ENCODE measurements at places on chromosomes 7 and 10.
A peak's percentile ranks its signal among the peaks of the same experiment; 100 is the strongest.

GRCh38 chr10:70763567-70763966 lies 21.6 kb downstream of the TBATA start:
- DNase-seq: no peak

GRCh38 chr10:119834188-119834587 lies 38.5 kb downstream of the MCMBP start:
- no peak for DNase-seq

DNA sequence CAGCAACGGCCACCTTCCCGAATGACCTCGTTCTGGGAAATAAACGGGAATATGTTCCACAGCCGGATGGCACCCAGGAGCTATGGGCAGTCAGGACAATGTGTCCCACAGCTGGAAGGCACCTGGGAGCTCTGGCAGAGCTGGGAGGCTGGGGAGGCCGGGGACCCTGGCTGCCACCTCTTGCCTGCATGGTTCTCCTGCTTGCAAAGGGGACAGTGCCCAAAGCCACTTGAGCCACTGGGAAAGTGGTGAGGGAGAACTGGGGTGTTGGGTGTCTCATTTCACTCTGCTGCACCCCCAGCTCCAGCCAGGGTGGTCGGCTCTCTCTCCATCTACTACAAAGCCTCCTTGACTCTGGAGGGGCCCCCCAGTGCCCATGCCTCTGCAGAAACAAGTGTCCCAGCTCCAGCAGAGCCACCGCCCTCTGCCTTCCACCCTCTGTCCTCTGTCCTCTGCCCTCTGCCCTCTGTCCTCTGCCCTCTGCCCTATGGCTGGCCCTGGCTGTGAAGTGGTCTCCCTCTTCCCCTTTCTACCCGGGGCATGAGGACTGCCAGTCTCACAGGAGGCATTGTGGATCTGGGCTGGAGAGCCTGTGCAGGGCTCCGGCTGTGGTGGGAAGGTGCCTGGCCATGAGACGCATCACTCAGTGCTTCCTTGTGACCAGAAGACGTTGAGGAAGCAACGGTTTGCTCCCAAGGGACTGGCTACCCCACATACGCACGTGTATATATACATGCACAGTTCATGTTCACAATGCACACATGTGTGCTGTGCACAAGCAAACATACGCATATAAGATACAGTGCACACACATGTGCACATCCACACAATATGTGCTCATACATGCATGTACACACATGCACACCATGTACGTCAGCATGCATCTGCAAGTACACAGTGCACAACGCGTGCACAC lies 21.5 kb upstream of the INPP5A start:
- DNase-seq: no peak

DNA sequence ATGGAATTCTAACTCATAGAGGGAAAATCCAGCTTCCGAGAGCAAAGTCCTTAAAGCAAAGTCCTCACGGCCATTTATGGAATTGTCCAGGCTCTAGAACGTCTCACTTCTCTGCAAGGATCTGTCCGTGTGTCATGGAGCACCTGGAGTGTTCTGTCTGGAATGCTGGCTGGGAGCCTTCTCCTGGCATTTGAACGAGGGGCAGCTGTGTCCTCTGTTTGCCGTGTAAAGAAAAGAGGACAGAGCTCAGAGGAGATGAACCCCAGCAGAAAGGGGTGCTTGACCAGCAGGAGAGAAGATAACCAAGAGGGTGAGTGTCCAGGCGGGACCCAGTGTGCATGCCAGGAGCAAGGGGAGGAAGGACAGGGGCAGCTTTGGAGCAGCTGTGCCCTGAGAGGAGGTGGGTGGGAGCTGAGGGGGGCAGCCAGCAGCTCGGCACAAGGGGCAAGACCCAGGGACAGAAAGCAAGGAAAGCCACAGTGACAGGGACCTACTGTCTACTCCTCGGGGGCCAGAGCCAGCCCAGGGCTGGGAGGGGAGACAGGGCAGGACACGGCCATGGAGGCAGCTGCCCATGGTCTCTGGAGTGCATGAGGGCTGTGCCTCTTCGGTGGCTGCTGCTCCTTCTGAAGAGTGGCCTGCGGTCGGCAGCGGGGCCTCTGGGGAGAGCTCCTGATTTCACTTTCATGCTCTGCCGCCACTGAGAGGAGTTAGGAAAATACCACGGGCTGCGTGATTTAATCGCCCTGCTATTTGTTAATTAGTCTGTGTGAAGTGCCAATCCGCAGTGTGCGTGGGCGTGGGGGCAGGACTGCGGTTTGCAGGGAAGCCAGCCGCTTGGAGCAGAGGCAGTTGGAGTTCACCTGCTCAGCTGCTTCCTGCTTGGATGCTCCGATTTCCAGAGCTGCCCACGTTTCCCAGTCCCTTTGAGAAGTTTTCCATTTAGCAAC lies 149.3 kb upstream of the SHH start:
- DNase-seq: no peak

- no peak for DNase-seq
These were observed 49.5 kb downstream of the ASAH2B start for GRCh38 chr10:50788951-50789945.

DNA sequence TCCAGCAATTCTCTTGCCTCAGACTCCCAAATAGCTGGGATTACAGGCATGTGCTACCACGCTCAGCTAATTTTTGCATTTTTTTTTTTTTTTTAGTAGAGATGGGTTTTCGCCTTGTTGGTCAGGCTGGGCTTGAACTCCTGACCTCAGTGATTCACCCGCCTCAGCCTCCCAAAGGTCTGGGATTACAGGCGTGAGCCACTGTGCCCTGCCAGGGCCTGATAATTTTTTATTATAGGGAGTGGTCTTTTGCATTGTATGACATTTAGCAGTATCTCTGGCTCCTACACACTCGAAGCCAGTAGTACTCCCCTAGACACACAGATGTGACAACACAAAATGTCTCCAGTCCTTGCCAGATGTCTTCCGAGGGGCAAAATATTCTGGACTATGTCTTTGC lies 124.0 kb downstream of the DKK1 start:
- no peak for DNase-seq

DNA sequence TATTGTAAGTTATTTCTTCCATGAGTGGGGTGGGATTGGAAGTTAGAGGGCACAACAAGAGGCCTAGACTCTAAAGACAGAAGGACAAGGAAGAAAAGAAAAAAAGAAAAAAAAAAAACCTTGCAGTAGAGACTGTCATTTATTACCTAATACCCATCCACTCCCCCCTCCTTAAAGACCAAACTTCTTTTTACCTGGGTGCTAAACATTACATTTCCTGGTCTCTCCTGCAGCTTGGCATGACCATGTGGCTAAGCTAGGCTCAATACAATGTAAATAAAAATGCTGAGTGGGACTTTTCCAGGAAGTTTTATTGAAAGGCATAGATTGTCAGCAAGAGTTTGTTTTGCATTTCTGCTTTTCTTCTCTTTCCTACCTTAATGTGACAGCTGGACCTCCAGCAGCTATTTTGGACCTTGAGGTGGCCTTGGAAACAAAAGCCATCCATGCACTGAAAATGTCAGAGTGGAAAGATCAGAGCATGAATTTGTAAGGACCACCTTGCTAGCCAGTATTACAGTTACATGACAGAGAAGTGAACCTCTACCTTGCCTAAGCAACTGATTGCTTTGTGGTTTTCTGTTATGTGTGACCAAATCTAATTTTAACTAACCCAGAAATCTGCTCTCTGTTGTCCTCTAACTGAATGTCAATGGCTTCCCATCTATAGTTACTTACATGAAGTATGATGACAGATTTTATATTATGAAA lies 81.3 kb upstream of the SFMBT2 start:
- DNase-seq: no peak

GRCh38 chr10:74034301-74034700 lies 36.4 kb downstream of the VCL start:
- DNase-seq: no peak

- no peak for DNase-seq
These were observed 80.4 kb downstream of the CLEC2L start for GRCh38 chr7:139603896-139604295.

DNA sequence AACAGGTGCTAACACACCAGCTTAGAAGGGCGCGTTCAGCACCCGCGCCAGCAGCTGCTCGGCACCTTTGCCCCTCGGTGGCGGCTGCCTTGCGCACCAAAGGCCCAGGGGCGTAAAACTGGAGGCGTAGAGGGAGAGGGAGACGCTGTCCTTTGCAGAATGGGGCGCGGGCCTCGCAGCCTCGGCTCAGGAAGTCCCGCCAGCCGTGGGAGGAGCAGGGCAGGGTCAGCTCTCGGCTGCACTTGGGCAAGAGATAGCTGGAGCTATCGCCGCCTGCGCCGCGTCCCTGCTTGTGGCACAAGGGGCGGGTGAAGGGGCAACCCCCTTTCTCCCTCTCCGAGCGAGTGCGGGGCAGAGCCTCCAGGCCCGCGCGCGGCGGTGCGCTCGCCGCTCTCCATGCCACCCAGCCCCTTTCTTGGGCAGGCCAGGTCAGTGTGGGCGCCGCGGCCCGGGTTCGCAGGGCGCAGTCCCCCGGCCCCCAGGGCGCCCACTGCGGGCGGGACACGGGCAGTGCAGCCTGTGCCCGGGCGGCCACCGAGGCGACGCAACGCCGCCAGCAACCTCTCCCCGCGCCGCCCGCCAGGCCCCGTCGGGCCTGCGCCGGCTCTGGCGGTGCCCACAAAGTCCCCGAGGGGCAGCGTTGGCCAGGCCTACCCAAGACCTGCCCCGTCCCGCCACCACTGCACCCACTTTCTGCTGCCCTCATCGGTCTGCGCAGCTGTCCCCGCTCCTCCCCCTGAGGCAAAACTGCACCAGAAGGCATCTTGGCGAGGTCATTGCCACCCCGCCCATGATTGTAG lies 4.1 kb downstream of the NEUROD6 start:
- DNase-seq: no peak

GRCh38 chr10:18658271-18659124 lies 733 bp upstream of the ARL5B start:
- no peak for DNase-seq

DNA sequence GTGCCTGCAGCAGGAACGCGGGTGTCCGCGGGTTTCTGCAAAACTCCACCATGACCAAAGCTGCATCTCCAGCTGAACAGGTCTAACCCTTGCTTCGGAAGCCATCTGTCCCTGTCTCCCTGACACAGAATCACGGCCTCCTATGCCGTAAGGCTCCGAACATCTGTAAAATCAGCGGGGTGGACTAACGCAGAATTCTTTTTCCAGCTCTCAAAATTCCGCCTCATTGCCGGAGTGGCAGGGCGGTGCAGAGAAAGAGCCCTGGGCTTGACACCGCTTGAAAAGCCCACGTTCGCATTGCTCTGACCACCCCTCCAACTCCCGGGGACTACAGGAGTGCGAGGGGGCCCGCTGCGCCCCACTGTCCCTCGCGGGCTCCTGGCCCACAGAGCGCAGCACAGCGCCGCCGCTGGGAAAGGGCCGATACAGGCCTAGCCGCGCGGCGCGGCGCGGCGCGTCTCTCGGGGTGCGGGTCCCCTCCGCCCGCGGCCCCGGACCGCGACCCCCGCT lies 409 bp downstream of the DNMBP start:
- peak; percentile 1 for DNase-seq

- DNase-seq: no peak
These were observed 13.2 kb upstream of the EN2 start for GRCh38 chr7:155444746-155445145.

DNA sequence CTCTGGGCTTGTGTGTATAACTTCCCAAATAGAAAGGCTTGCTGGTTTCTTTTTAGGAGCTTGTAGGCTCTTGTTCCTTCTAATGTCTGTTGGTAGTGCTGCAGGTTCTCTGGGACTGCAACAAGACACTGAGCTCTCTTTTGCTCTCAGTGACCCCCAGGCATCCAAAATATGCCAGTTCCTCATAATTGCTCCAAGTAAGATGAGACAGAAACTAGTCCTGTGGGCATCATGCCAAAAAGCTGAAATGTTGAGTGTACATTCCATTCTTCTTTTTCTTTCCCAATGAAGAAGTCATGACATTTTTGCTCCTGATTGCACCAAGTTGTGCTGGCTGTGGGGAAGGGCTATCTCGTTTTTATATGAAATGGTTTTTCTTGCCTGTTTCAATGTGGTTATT lies 7.1 kb upstream of the BTBD16 start:
- DNase-seq: no peak

DNA sequence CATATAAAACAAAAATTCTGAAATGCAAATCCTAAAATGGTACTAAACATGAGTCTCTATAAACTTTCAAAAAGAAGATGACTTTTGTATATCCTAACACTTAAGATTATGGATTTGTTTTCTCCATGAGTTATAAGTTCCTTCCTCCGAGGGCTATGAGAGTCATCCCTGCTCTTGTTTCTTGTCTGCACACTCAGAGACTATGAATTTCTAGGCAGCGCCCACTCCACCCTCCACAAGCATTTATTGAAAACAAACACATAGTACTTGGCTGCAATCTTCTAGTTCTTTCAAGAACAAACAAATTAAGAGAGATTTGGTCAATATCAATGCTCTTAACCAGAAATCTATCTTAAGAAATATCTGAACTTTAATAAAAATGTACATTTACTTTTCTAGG lies 211.7 kb downstream of the DKK1 start:
- no peak for DNase-seq

DNA sequence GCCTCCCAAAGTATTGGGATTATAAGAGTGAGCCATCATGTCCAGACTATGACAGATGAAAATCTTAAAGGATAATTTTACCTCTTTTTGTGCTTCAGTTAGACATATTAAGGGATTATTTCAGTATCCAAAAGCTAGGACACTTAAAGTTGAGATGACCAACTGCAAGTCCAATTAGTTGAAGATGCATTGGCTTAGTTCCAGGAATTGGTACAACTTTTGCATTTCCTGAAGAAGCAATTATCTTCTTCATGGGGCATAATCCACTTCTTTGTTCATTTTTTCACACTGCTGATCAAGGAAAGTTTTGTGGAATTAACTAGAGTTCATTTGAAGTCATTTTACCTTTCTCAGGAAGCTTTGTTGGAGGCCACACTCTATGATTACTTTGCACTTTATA lies 72.0 kb upstream of the HECW1 start:
- no peak for DNase-seq

DNA sequence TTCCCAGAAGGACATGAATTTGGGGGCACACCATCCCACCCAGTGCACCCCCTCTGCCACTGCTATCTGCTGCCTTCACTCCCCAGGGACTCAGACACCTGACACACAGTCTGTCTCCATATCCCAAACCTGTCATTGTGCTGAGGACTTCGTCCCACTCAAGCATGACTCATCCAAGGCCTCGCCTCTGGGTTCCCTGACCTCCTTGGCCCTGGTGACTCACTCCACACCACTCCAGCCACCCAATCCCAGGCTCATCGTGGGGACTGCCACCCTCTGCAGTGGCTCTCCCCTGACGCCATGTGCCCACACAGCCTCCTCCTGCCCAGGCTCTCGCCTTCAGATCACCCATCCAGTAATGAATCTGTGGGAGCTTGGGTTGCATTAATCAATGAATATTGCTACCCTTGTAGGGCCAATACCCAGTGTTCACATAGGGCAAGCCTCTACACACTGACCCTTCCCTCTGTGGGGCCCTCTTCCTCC lies 6.6 kb upstream of the INSIG1 start:
- no peak for DNase-seq

- DNase-seq: no peak
These were observed 97.7 kb upstream of the FEZF1 start for GRCh38 chr7:122402235-122402634.

Data from stimulated activated CD8-positive, alpha-beta memory T cell treated with anti-CD3 and anti-CD28 coated beads, Interleukin-4, amount 100 ng/mL, for 1 hour (primary cell).